ENCODE measurements at places on chromosomes 4 and X. TPM values are rescaled to one million over a fixed set of nuclear protein-coding genes. Genes with fewer than 3 reads are reported as not detected.

DNA sequence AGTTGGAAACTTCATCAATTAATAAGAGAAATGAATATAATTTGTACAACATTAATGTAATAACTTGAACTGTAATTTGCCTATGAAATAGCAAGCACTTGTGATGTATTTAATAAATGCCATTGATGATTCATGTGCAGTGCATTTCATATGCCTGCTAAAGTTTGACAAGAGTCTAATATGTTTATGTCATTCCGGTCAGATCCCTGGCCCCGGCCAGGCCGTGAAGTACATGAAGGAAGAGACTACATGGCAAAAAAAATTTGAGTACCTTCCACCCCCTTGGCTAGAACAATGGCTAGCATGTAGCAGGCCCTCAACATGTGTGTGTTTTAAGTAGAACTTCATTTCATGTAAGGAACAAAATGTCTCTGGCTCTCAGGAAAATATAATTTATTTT is 161.3 kb downstream of the ATP10D start:
- no peak for DNase-seq

GRCh38 chrX:20147561-20147960 is 5.9 kb upstream of the EIF1AX start:
- no peak for DNase-seq

- peak; percentile 57 for DNase-seq
These were observed 1.0 kb downstream of the PDE5A start for GRCh38 chr4:119627267-119628255.

- no peak for DNase-seq
These were observed 95.6 kb downstream of the PHOX2B start for GRCh38 chr4:41652971-41653370.

- DNase-seq: no peak
These were observed 21.7 kb upstream of the ATXN3L start for GRCh38 chrX:13341491-13342101.

- DNase-seq: no peak
These were observed 259.8 kb downstream of the IQCM start for GRCh38 chr4:149555799-149556198.

- no peak for DNase-seq
These were observed 19.1 kb upstream of the ZXDA start for GRCh38 chrX:57929373-57929772.

- DNase-seq: no peak
These were observed 4.9 kb downstream of the UGT8 start for GRCh38 chr4:114603497-114603896.

- DNase-seq: no peak
These were observed 112.9 kb upstream of the PJA1 start for GRCh38 chrX:69278031-69278687.

- DNase-seq: peak; percentile 47
These were observed 131.7 kb upstream of the INTU start for GRCh38 chr4:127501103-127501502.

Gene MAGEC2
- total RNA-seq: not detected

DNA sequence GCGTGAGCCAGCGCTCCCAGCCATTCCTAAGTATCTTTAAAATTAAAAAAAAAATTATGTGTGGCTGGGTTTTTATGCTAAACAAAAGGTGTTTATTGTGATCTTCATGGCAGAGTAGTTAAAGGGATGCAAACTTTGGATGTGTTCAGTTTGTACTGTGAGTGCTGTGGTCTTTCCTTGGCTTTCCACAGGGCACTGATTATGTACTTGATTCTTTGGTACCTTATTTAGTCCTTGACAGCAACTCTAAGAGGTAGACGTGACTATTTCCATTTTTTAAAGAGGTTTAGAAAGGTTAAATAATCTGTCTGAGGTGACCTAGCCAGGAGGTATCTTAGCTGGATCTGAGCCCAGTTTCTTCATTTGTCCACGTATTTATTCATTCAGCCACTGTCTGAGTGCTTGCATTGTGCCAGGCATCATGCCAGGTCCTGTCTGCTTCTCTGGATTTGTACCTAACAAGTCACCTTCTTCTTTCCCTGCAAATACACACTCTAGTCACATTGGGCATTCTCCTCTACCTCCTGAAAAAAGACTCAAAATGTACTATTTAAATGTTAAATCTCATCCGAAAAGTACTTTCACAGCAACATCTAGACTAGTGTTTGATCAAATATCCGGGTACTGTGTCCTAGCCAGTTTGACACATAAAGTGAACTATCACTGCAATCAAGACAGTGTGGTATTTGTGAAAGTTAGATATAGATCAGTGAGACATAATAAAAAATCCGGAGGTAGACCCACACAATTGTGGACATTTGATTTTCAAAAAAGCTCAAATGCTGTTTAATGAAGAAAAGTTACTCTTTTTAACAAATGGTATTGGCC is 31.5 kb downstream of the WWC2 start:
- DNase-seq: peak; percentile 69

DNA sequence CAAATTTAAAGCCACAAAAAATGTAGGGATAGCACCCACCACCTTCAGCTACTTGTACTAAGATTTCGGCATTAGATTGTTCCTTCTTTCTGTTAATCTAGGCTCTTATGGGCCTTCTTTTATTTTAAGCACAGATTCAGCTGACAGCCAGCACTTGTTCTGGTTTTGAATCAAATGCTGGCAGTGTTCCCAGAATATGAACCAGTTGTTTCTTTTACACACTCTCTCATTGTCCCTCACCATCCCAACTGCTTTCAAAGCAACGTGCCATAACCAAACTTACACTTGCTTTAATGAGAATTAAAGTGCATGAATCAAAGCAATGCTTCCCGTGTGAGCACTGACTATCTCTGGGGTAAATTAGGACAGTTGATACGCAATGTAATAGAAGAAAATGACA is 744.5 kb upstream of the FAM241A start:
- no peak for DNase-seq

DNA sequence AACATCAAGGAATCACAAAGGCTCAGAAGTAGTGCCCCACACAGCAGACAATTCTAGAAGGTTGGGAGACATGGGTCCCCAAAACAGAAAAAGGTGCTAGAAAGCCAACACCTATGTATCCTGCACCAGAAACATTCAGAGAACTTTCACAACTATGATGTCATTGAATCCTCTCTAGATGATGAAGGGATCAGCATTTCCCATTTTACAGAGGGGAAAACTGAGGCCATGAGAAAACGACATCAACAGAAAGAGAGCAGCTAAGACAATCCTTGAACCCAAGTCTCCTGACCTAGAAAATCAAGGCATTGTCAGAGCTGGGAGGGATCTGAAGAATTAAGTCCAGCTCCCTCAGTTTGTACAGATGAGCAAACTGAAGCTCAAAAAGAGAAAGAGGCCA is 3.3 kb downstream of the KCND1 start:
- DNase-seq: no peak

DNA sequence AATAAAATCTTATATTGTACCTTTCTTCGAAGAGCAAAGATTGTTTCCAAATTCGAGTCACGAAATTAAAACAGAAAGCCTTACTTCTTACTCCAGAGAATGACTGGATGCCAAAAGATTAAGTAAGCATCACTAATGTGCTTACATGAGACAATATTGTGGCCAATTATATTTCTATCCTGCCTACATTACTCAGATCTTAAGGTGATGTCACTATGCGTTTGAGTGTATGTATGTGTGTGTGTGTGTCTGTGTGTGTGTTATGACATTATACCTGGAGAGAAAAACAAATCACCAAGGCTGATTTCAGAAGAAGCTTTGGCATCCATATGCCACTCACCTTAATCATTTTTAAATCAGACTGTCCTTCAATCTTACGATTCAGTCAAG is 556.3 kb downstream of the PPARGC1A start:
- DNase-seq: no peak

- DNase-seq: no peak
These were observed 81.9 kb downstream of the PDLIM5 start for GRCh38 chr4:94533405-94534223.

Gene TCEAL2
- 3.1 TPM for total RNA-seq

DNA sequence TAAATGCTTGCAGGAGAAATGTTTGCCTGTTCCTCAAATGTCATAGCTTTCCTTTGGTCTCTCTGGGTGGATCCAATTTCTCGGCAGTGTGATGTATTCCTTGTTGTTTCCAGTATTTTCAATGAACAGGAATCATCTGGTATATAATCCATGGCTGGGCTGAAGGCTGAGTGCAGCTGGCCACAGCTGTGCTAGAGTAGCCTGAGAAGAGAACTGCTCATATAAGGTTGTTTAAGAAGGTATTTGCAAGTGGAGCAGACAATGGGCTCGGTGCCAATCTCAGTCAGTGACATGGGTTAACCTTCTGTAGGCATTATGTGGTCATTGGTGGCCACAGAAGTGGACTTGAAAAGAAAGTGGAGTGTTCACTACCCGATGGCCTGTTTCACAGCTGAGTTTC is 390.3 kb downstream of the SPRY1 start:
- DNase-seq: peak; percentile 41

All from right cardiac atrium (tissue), 5 donors.